Left ventricle myocardium inferior (tissue), 1 donor: ENCODE measurements at places on chromosomes 6 and 20.

DNA sequence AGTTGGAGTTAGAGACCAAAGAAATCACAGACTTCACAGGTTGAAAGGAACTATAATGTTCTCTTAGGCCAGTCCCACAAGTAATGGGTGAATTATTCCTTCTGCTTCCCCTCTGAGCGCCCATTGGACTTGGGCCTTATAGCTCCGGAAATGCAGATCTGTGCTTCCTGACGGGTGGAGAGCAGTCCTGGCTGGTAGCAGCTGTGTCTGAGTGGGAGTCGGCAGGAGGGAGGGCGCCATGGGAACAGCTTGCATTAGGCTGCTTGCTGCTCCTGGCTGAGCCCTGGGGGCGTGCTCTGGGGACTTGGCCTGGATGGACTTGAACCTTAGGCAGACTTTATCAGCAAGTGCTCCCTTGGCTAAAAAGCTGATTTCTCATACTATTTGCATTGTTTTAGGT is 18.4 kb upstream of the NUP153 start:
- peak overlapping the region; percentile 20 for H3K27ac ChIP-seq
- peak; percentile 68 for DNase-seq
- H3K36me3 ChIP-seq: no peaks in the 10 kb centered on the region
- peaks cover 12% of the 10 kb centered on the region for H3K4me1 ChIP-seq

- no peaks in the 10 kb centered on the region for H3K36me3 ChIP-seq
- no peaks in the 10 kb centered on the region for H3K4me1 ChIP-seq
- no peak for DNase-seq
- H3K27me3 ChIP-seq: no peaks in the 10 kb centered on the region
Measured at GRCh38 chr6:132693478-132693877, 20.4 kb downstream of the VNN1 start.

DNA sequence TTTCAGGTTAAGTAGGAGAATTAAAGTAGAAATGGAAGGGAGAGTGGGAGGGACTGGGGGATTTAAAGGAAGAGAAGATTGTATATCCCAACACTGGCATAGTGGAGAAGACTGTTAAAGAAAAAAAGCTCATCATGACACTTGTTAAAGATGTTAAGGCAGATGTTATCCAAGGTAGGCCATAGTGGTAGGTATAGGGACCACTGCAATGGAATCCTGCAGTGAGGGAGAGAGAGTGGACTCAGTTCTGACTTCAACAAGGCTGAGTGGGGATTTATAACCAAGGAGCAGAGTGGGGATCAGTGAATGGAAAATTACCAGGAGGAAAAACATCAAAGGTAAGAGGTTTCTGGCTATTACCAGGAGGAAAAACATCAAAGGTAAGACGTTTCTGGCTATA is 21.1 kb downstream of the SMPDL3A start:
- H3K36me3 ChIP-seq: peaks cover 41% of the 10 kb centered on the region
- H3K27me3 ChIP-seq: no peaks in the 10 kb centered on the region
- no peak for DNase-seq
- no peak overlapping the region for H3K27ac ChIP-seq
- H3K4me1 ChIP-seq: no peaks in the 10 kb centered on the region

GRCh38 chr6:82364087-82365015 is 734 bp downstream of the TPBG start:
- H3K4me1 ChIP-seq: peaks cover 33% of the 10 kb centered on the region
- H3K36me3 ChIP-seq: no peaks in the 10 kb centered on the region
- H3K27ac ChIP-seq: peak overlapping the region; percentile 77
- H3K4me3 ChIP-seq: peak overlapping the region; percentile 76
- peaks cover 84% of the 10 kb centered on the region for H3K27me3 ChIP-seq
